RWPE1 (cell line): ENCODE measurements at places on chromosomes 5 and 9.
A peak's percentile ranks its signal among the peaks of the same experiment; 100 is the strongest.

DNA sequence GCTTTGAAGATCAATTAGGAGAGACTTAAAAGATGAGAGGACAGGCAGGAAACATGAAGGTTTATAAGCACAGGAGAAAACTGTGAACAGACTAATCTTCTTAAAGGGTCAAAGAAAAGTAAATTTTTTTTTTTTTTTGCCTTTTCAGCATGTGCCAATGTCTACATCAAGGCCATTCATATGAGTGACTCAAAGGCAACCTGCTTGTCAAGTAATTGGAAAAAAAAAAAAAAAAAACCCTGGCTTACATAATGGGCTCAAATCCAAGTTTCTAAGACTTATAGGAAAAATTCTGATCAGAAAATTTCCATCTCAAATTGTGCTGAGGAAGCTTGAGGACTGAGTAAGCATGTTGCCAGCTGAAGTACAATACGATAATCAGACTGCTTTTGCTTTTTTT lies 15.9 kb downstream of the PPP2R2B start:
- DNase-seq, result no peak

- DNase-seq, result peak; percentile 62
Observed at GRCh38 chr5:39547553-39548154, 122.9 kb upstream of the DAB2 start.

DNA sequence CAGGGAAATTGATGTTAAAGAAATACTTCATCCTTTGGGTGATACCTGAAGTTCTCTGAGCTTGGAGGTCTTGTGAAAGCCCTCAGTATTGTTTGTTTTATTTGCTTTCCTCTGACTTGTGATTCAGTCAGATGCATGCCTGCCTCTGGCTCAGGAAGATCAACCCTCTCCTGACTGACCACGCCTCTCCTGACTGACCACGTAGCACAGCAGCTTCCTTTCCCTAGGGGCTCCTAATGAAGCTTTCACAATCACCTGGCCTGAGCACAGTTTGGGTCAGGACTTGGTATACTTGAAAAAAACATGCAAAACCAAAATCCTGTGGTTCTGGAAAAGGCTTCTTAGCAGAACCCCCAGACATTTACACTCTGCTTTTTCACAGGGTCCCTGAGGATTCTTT lies 3.8 kb downstream of the TGFBI start:
- DNase-seq, result peak; percentile 82

DNA sequence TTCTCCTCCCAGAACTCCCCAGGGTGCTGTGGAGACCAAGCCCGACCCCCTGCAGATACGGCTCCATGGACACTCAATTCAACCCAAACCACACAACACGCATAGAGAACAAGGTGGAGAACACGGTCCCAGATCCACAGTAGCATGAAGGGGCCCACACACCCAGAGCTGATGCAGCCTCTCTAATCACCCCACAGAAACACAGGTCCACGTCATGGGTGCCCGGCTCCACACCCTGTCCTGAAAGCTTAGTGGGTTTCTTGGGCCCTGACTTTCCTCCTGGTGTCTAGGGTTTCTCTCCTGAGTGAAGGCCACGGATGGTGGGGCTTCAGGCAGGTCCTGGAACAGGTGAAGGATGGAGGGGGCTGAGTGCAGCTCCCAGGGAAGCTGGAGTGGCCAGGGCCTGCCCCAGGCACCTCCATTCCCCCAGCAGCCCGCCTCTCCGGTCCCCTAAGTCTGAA lies 1.5 kb upstream of the SLC23A1 start:
- DNase-seq, result no peak

- DNase-seq, result no peak
Observed at GRCh38 chr9:4131946-4132345, 167.9 kb downstream of the GLIS3 start.

DNA sequence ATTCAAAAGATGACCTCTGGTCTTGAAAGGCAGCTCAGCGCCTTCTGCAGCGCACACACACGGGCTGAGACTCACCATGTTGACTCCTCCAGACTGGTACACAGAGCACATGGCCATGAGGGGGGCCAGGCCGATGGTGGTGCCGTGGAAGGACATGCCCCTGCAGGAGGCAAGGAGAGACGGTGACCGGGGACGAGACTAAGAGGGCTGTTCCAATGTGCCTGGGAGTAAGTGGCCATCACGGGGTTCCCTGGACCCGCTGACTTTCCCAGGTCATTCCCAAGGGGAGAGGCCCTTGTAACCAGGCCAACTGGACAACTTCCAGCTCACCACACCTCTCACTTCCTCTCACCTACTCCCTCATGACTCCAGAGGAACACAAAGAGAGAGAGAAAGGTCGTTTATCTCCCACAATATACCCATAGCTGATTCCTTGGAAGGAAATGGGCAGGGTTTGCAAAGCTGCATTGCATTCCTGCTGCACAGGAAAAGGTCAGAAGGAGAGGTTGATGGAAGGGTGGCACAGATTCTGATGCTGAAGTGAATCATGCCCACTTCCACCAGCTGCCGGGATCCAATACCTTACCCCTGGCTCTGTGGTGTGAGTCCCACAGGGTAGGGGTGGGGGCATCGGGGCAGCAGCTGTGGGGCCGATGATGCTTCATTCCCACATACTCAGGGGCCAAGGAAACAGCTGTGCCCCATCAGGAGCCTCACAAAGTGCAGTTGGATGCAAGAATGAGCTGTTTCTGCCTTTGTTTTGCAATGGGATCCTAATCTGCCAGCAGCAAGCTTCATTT lies 47.2 kb downstream of the NIPAL4 start:
- DNase-seq, result peak; percentile 67

DNA sequence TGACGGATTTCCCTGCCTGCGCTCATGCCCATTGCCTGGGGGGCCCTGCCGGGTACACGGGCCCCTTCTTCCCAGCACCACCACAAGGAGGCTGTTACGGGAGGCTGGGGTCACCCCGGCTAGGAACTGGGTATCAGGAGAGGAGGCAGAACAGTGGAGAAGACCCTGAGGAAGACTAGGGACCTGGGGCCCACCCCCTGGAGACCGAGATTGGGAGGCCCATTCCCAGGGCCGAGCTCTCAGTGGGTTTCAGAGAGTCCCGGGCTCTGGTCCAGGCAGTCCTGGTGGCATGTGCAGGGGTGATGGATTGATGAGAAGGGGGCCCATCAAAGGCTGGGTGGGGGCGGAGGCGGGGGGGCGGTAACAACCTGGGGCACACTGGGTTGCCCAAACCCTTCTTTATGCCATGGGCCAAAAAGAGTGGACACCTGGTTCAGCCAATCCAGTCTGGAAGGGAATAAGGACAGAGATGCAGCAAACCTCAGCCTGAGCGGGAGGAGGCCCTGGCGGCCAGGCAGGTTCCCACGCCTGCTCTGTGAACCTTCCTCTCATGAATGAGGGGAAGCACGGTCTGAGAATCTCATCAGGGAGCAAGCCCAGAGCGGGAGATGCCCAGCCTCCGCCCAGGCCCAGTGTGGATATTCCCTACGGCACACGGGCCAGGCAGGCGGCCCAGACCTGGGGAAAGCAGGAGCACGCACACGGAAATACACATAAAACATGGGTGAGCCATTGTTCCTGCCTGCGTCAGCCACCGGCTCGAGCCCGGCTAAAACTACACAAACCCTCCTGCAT lies 785 bp upstream of the P4HA2 start:
- no peak for DNase-seq

DNA sequence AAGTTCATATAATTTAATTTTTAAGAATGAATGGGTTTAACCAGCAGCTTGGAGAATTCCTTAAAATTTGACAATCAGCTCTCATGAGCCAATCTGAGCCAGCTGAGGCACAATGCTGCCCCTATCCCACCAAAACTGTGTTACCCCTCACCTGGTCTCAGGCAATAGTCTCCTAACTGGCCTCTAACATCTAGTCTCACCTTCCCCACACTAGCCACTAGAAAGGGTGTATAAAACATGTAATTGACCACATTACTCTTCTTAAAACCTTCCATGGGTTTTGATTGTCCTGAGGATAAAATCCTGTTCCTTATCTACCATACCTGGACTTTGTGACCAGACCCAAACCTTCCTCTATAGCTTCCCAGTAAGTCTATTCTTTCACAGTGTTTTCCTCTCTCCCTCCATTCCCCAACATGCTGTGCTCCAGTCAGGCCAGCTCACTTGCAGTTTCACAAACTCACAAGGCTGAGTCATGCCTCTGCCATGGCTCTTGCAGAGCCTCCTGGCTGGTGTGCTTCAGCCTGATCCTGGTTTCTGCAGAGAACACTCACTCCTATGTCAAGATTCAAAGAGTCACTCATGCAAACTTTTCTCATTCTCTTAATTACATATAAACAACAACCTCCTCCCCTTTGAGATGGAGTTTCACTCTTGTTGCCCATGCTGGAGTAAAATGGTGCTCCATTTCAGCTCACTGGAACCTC lies 16.0 kb upstream of the ZCCHC7 start:
- peak; percentile 21 for DNase-seq

DNA sequence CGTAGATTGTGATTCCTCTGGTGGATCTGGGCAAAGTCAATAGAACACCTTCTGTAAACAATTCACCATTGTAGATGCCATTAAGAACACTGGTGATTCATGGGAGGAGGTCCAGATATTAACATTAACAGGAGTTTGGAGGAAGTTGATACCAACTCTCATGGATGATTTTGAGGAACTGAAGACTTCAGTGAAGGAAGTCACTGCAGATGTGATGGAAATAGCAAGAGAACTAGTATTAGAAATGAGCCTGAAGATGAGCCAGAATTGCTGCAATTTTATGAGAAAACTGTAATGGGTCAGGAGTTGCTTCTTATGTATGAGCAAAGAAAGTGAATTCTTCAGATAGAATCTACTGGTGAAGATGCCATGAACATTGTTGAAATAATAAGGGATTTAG lies 26.9 kb downstream of the TCERG1 start:
- DNase-seq, result no peak

DNA sequence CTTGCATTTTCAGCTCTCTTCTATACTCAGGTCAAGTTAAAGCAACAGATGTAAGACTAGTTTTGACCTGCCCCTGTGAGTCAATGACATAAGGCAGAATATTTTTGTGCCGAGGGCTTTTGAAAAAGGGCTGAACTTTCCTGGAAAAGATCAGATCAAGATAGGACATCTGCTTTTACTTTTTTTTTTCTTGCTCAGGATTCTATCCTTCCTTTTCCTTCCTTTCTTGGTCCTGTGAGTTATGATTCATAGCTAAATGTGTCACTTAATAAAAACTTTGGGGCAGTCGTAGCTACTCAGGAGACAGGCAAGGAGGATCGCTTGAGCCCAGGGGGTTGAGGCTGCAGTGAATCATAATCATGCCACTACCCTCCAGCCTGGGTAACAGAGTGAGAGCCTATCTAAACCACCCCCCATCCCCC lies 84.3 kb upstream of the BRINP1 start:
- DNase-seq, result peak; percentile 84

DNA sequence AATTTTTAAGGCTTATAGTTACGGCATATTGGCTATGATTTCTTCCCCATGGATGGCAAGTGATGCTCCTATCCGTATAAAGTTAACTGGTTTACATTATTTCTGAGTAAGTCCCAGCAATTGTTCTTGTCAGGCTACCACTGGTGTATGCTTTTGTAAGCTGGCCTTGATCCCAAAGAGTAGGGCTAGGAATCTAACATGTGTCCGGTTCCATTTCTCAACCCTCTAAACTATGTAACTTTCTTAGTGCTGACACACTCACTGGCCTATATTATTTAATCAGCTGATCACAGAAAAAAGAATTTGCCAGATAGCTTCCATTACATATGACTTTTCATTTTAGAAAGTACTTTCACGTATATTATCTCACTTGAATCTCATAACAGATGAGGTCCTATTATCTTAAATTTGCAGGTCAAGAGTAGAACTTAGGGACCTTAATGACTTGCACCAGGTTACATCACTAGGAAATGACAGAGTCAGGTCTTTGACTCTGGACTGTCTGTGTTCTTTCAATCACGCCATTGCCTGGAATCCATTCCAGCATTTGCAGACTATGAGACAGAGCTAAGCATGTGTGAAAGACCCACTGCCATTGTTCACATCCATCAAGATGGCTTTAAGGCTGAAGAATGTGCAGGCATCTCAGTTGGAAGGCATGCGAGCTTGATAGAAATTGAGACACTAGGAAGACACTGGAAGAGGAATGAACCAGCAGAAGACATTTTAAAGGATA lies 362.9 kb downstream of the ARRDC3 start:
- DNase-seq, result no peak
